T-helper 2 cell (primary cell): ENCODE measurements at places on chromosomes 6 and 20.

DNA sequence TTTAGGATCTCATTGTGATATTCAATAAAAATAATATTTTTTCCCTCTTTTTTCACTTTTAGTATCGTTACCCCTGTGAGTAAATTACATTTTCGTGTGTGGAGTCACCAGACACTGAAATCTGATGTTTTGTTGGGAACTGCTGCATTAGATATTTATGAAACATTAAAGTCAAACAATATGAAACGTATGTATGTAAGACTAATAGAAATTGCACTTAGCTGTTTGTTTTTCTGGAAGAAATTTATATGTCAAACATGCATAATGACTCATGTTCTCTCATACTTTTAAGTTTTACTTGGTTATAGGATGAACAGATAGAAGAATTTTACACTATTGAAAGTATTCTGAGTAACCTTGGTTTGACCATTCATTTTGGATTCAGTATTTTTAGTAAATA, 49.4 kb downstream of the ITCH start:
- no peak for DNase-seq

DNA sequence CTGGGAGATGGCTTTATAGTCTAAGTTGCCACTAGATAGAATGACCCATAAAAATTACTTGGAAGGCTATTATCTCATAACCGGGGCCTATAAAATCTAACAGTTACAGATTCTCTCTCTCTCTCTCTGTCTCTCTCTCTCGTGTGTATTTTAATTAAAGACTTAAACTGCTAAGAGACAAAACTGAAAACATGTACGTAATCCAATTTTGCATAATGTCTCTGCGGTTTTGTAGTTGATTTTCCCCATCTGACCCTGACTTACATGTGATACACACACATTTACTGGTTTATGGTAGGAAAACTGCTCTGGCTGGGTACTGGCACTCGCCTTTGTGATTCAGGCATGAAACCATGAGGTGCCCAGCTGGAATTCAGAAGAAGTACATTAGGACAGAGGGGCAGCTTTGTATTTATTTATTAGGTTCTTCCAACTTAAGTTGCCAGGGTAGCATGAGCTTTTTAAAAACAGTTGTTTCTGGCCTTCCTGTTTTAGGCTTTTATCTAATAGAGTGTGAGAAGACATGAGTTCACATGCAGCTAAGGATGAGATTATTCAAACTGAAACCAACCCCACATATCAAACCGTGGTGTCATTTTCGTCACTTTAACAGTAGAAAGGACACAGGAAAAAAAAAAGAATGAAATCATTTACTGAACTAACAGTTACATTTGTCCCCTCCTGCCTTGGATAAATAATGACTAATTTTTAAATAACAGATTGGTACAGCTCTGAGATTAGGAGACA, 182.5 kb downstream of the GMPR start:
- peak; percentile 31 for DNase-seq

DNA sequence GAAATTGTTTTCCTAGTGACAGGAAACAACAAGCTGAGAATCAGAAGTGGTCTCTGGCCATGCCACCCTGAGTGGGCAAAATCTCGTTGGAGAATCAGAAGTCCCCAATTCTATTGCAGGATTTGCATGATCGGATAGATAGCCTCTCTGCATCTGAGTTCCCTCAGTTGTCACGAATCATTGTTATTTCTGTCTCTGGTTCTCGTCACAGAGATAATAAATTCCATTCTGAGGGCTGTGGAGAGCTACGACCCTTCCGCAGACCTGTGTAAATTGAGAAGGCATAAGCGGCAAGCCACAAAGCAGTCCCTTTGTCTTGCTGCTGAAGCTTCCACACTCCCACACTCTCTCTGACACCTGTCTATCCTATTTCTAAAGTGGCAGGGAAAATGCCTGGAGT, 102.4 kb upstream of the CNR1 start:
- no peak for DNase-seq

DNA sequence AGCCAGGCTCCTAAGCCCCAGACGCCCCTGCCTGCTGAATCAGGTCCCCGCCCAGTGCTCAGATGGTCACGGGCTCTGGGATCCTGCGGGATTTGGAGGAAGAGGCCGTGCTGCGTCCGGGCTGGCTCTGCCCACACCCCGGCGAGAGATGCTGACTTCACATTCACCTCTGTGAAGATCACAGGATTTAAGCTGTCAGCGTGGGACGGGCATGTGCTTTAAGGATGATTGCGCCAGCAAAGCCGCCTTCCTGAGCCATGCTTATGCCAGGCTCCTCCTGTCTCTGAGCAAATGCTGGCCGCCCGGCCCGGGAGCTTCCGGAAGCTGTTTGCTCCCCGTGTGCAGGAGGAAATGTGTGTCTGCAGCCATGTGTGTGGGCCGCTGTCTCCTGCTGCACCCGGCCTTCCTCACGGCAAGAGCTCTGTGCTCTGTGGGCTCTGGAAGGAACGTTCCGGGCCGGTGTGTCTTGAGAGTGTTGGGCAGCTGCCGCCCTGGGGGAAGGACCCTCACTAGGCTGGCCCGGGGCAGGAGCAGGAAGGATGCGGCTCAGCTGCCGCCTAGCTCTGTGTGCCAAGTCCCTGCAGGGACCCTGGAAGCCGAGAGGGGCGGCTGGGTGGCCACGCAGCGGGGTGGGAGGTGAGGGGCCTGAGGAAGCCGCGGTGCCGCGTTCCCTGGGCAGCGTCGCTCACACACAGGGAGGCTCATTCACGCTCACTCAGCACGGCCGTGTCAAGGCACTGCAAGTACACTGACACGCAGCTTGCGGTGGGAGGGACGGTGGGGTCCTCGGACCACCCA, 19.0 kb upstream of the BHLHE23 start:
- no peak for DNase-seq

DNA sequence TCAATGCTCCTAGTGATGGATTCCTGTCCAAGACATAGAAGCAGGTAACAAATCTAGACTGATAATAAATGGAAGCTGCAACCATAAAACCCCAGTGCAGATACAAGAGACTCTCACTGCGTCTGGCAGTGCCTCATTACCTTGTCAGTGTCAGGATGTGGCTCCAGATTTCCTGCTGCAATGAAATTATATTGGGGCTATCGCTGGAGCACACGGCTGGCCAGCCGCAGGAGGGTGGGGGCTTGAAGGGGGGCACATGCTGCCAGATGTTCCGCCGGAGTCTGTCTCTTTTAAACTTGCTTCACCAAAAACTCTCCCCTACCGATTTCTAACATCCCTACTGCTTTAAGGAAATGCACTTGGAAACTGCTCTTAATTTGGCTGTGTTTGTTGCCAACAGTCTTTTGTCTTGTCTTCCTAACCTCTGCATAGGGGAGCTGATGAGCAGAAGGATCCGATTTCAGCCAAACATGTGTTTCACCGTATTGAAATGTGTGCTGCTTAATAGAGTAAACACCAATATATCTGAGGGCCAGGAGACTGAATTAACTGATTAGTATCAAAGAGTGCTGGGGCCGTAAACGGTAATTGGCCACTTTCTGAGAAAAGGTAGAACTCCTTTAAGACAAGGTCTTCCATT, 102.2 kb upstream of the EXOC2 start:
- DNase-seq, result no peak

DNA sequence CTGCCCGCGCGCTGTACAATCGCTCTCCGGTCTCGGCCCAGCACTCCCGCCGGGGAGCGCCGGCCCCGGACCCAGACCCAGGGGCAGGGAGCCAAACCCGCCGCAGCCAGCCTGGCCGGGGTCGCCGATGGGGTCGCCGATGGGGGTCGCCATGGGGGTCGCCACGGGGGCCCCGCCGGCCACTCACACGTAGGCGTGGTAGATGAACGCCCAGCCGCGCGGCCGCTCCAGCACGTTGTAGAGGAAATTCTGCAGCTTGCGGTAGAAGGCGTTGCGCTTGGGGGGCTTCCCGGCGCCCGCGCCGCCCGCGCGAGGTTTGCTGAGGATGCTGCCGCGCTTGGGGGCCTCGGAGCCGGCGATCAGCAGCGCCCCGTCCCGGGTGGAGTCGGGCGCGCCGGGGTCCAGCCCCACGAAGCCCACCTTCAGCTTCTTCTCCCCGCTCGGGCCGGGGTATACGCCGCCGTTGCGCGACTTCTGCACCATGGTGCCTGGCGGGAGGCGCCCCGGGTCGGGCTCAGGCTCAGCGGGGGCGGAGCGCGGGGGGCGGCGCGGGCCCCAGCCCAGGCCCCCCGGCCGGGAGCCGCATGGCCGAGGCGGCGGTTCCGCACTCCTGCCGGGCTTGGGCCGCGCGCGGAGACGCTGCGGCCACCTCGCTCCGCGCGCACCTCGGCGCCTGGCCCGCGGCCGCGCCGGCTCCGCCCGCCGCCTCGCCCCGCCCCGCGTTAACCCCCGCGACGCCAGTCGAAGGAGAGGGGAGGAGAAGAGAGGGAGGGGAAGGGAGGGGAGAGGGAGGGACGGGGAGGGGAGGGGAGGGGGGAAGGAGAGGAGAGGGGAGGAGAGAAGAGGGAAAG, at the start of gene KCNQ2:
KCNQ2 (minus strand) TSS at position 675 of the 851 bp plus-strand sequence; CDS start at position 483, 192 bp downstream.
- no peak for DNase-seq

GRCh38 chr6:62716719-62717118, 430.7 kb upstream of the KHDRBS2 start:
- DNase-seq, result no peak

GRCh38 chr20:44394702-44395460, 39.4 kb downstream of the HNF4A start:
- no peak for DNase-seq

DNA sequence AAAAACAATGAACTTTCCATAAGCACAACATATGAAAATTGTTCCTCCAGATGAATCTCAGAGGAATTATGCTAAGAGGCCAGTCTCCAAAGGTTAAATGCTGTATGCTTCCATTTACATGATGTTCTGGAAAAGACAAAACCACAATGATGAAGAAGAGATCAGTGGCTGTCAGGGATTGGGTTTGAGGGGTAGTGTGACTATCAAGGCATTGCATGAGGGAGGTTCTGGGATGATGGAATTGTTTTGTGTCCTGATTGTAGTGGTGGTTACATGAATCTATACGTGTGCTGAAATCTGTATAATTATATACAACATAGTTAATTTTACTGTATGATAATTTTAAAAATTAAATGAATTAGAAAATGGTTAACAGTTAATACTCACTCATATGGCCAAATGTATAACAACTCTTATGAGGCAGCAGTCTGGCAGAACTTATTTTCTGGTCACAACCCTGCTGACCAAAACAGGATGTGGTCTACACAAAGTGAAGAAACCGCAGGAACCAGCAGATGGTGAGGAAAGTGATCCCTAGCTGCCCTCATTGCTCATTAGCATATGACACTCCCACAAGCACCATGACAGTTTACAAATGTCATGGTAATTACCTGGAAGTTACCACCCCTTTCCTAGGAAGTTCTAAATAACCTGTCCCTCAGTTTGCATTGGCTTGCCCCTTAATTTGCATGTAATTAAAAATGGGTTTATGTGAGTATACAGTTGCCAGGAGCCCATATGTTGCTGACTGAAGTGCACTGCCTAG, 31.9 kb downstream of the NSFL1C start:
- peak; percentile 93 for DNase-seq

DNA sequence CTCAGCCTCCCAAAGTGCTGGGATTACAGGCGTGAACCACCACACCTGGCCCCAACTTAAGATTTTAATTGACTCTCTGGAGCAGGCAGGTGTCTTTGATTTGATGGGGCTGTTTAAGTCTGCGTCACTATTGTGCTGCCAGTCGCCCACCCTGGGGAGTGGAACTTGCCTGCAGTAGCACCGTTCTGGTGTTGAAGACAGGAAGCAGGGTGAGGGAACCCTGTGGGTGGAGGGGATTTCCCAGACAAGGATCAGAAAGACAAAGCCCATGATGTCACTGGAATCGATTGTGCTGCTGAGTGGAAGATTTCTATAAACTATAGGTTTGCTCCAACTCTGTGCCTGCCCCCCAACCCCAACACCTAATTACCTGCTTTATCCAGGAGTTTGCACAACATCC, 11.0 kb downstream of the ALDH8A1 start:
- no peak for DNase-seq

DNA sequence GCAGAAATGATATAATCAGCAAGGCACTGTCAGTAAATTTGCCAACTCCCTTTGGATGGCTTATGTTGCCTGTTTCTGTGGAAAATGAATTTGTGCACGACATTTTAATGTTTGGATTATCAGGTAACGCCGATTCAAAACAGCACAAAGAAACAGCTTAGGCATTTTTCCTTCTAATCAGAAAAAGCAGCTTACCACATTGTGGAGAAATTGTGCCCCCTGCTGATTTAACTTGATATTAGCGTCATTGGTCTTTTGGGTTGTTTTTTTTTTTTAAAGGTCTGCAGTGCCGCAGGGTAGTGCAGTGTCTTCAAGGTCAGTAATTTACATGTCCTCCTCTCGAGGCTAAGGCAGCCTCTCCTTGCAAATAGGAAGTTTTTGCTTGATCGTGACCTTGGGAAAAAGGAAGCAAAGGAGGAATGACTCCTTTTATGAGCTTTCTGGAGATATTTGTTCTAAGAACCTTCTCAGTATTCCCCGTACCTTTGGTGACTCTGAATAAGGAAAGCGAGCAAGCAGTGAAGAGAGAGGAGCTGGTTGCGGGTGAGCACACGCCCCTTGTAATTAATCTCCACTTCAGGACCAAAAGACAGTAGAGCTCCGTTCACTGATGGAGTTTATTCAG, 79.1 kb downstream of the ELOVL4 start:
- no peak for DNase-seq

DNA sequence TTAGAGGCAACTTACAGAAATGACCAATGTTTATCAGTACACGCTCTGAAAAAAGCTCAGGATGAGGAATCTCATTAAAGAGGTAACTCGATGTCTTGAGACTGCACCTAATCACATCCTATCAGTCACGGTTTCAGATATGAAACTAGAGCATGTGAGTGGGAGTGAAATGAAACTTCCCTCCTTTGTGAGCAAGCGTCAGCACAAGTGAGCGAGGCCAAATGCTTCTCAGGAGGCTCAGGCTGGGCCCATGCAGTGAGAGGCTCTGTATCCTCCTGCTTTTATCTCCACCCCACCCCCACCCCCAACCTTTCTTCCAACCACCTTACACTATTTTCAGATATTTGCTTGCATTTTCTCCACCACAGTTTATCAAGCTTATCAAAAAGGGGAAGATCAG, 140.8 kb upstream of the RIMS1 start:
- no peak for DNase-seq

DNA sequence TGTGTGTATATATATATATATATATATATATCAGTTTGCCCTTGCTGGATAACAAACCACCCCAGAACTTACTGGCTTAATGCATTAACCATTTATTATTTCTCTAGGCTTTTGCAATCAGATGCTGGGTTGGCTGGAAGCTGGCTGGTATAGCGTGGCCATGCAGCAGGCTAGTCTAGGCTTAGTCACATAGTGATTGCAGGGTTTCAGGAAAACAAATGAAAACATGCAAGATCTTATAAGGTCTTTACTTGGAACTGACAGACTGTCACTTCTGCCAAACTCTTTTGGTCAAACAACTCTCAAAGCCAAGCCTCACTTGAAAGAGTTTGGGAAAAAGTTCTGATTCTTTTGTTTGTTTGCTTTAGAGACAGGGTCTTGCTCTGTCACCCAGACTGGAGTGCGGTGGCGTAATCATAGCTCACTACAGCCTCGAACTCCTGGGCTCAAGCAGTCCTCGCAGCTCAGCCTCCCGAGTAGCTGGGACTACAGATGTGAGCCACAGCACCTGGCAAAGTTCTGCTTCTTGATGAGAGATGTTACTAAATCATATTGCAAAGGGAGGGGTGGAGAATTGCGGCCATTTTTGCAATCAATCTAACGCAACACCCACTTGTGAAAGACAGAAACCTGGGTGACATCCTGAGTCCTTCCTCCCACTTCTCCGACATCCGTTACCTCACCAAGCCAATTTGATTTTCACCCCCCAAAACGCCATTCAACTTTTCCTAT, 74.6 kb upstream of the RNF24 start:
- no peak for DNase-seq
